ENCODE measurements at places on chromosomes 12 and 14.

- no peak for DNase-seq
These were observed 79.8 kb upstream of the FSCB start for GRCh38 chr14:44586910-44587309.

GRCh38 chr12:57309420-57309819, 58.4 kb upstream of the STAC3 start:
- no peak for DNase-seq

GRCh38 chr12:117685110-117685926, 283.5 kb downstream of the KSR2 start:
- peak; percentile 91 for DNase-seq

DNA sequence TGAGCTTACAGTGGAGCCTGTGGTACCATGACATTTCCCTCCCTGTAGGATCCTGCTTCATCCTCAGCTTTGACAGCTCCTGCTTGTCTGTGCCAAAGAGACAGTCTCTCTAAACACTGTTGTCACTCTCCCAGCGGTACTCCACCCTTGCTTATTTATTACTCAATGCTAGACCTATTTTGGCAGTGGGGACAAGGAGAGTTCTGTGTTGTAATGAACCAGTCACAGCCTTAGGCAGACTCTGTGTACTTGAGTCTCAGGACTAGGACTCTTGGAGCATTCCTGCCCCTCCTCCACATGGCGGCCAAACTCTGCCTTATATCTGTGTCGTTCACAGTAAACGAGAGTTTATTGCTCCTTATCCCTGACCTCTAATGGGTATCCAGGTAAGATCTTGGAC, 70.9 kb downstream of the PIK3C2G start:
- DNase-seq: no peak

DNA sequence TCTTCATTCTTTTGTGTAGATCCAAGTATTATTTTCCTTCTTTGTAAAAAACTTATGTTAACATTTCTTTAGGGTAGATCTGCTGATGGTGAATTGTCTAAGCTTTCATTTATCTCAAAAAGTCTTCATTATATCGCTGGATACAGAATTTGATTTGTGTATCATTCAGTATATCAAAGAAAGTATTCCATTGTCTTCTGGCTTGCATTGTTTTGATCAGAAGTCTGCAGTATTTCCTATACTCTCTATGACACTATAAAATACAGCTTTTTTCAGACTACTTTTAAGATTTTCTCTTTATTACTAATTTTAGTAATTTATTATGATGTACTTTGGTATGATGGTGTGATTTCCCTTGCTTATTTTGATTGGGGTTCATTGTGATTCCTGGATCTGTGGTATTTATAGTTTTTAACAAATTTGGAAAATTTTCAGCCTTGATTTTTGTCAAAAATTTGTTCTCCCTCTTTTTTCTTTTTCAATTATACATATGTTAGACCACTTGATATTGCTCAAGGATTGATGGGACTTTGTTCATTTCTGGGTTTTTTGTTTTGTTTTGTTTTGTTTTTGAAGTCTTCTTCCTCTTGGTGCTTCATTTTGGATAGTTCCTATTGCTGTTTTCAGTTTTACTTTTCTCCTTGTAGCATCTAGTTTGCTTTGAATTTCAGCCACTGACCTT, 176.5 kb downstream of the ZFP36L1 start:
- no peak for DNase-seq

GRCh38 chr12:103517161-103517560, 21.4 kb upstream of the C12orf42 start:
- peak; percentile 18 for DNase-seq

DNA sequence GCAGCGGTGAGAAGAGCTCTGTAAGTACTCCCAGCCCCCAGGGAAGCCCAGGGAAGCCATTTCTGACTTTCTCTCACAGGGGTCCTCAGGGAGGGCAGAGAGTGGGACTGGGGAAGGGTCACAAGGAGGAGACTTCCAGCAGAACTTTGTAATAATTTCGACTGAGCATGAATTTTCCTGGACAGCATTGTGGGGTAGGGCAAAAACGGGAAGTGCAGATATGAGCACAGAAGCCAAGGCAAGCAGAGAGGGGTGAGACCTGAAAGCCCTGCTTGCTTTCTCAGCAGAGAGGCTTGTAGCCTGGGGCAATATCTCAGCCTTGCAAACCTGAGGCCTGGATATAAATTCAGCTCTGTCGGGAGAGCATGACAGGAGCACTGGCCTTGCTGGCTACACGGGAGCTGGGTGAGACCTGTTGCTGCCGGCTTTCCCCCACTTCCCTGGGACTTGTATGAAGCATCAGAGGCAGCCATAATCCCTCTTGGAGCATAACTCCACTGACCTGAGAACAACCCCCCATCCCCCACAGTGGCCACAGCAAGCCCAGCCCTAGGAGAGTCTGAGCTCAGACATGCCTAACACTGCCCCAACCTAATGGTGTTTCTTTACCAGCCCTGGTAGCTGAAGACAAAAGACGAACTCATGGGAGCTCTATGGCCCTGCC, 9.8 kb upstream of the IQSEC3 start:
- DNase-seq: no peak

GRCh38 chr12:114441039-114441383, 35.1 kb upstream of the TBX5 start:
- DNase-seq: no peak

DNA sequence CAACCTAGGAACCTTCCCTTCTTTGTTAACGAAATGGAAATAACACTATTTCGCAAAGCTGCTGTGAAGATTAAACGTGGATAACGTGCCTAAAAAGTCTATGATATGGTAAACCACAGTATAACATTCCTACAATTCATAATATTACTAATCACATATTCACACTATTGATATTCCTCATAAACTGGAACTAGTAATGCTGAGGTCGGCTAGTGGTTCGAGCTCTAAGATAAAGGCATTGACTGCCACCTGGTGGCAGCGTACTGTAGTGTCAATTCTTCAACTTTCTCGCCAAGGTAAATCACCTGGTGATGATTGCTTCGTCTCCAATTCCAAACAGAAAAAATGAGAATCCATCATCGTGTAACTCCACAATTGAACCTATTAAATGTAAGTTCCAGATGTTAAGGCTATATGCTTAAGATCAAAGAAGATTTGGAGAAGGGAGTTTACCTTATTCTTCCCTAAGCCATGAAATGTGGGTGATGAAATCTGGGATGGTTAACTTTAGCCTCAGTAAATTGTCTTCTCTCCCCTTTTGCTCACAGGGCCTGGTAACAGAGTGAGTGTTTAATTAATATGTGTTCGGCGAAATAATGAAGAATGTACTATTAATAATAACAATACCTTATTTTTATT, 197.5 kb upstream of the TMEM132C start:
- peak; percentile 32 for DNase-seq

DNA sequence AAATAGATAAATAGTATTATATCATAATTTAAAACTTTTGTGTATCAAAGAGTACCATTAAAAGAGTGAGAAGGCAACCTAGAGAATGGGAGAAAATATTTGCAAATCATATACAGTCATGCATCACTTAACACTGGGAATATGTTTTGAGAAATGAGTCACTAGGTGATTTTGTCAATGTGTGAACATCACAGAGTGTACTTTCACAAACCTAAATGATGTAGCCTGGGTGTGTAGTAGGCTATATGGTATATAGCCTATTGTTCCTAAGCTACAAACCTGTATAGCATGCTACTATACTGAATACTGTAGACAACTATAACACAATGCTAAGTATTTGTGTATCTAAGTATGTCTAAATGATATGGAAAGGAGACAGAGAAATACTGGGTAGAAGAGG, 48.0 kb upstream of the ARID2 start:
- DNase-seq: no peak

DNA sequence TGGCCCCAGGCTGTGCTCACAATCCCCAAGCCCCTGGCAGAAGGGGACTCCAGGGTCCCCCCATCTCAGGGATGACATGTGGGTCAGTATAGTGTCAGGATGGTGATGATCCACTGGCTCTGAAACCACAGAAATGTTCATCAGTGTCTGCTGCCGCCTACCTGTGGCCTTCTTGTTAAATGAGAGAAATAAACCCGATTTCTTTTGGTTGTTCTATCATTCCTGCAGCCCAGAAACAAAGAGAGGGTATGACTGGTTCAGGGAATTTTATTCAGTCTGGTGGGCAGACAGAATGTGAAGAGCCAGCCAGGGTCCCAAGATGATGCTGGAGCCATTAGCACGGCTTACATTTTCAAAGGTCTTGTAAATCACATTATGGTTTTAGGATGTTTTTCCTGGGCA, 86.6 kb downstream of the CRADD start:
- DNase-seq: peak; percentile 9

- DNase-seq: no peak
These were observed 6.0 kb downstream of the PLA2G1B start for GRCh38 chr12:120321382-120322202.

DNA sequence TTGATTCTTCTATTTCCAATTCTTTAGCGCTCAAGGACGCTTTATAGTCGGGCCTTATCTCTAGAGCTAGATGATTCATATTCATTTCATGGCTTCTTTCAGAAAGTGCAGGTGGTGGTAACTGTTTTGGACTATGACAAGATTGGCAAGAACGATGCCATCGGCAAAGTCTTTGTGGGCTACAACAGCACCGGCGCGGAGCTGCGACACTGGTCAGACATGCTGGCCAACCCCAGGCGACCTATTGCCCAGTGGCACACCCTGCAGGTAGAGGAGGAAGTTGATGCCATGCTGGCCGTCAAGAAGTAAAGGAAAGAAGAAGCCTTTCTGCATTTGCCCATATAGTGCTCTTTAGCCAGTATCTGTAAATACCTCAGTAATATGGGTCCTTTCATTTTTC, 241.9 kb downstream of the PAWR start:
- no peak for DNase-seq

- DNase-seq: no peak
These were observed 148.4 kb downstream of the ALG10B start for GRCh38 chr12:38465020-38465419.

GRCh38 chr12:40691913-40692764, at the start of gene CNTN1:
Gene CNTN1, plus strand, starts transcription at chr12:40692439.
- DNase-seq: no peak

DNA sequence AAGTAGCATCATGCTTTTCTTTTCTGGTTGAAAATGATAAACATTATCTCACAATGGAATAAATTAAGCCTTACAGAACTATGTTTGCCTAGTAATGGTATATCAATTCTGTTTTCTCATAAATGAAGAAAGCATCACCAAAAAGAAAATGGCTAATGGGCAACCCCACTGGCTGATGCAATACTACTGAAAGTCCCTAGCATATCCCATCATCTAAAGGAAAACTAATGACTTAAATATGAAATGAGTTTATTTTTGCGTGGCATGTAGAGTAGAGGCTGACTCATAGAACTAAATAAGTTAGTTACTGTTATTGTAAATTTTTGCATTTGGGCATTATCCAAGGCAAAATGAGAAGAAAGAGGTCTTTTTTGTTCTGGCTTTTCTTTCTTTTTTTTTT, 1156.3 kb upstream of the SEL1L start:
- no peak for DNase-seq

DNA sequence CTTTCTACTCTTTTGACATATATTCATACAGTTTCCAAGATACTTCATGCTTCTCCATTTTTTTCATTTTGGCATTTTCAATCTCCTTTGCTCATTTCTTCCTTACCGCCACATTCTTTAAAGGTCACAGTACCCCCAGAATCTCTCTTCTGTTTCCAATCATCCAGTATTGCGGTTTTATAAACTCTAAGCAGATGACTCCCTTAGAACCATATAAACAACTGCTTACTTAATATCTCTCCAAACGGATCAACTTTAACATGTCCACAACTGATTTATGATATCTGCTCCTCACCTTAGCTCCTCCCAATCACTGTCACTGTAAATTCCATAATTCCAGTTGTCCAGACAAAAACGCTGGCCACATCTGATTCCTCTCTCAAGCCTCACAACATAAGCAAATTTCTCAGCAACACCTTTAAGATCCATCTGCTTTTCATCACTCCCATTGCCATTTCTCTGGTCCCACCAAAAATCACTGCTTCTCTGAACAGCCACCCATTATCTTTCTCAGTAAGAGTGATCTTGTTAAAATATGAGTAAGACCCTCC, 49.6 kb downstream of the HNRNPC start:
- DNase-seq: no peak

GRCh38 chr12:88142610-88142991, 494 bp downstream of the TMTC3 start:
- no peak for DNase-seq

- no peak for DNase-seq
These were observed 5.9 kb upstream of the FBLN5 start for GRCh38 chr14:91953170-91953985.

DNA sequence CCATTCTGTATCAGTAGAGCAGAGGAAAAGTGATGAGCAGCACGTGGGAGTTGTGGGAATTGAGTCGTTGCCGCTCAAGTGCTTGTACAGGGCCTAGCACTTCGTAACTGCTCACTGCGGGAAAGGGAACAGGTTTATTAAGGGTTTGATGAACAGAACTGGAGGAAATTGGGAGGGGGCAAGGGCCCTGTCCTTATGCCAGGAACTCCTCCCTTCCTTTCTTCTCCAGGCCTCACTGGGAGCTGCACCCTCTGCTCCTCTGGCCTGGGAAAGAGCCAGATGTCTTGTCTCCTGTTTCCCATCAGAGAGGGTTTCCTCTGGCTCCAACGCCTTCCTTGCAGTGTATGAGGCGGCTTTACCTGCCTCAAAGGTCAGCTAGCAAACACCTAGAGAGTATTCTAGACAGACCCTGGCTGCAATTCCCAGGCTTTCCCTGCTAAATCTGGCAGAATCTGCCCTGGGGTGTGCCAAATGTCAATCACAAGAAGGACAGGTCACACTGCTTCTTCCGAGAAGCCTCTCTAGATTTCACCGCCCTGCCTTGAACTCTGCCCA, 78.4 kb downstream of the NTF3 start:
- DNase-seq: no peak

DNA sequence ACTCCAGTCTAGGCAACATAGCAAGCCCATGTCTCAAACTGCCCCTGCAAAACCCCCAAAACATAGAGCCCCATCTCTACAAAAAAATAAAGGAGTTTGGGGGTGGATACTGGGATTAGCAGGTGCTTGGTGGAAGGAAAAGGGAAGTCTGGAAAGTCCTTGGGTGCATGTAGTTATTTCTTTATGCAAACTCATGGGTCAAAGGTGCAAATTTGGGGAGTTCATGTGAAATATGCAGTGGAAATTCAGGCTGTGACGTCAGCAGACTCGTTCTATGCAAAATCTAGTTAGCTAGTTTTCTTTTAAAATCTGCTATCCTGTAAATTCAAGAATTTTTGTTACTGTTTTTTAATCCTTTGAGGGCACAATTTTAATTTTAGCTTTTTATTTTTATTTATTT, 51.3 kb downstream of the GNS start:
- DNase-seq: no peak

DNA sequence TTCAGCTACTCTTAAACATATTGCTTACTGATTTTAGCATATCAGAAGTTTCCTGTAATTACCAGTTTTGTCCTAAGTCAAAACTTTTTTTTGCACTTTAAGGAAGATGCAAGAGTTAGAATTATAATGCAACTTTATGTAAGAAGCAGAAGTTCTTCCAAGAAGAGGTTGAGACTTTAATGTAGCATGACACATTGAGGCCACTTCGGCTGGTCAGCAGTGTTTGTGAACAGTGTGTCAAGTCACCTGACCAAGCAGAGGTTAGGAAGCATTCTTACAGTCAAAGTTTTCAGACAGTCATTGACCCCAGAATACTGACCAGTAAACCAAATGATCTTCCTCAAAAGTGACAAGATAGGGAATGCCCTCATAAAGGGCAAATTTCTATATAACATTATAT, 15.2 kb downstream of the FGFR1OP2 start:
- no peak for DNase-seq
